H54 (cell line): ENCODE measurements at places on chromosomes 16 and 17.

- no peak for DNase-seq
These were observed 337.5 kb downstream of the SEC14L1 start for GRCh38 chr17:77478281-77478680.

GRCh38 chr17:71486261-71486660 is 634.6 kb upstream of the SOX9 start:
- DNase-seq = no peak

DNA sequence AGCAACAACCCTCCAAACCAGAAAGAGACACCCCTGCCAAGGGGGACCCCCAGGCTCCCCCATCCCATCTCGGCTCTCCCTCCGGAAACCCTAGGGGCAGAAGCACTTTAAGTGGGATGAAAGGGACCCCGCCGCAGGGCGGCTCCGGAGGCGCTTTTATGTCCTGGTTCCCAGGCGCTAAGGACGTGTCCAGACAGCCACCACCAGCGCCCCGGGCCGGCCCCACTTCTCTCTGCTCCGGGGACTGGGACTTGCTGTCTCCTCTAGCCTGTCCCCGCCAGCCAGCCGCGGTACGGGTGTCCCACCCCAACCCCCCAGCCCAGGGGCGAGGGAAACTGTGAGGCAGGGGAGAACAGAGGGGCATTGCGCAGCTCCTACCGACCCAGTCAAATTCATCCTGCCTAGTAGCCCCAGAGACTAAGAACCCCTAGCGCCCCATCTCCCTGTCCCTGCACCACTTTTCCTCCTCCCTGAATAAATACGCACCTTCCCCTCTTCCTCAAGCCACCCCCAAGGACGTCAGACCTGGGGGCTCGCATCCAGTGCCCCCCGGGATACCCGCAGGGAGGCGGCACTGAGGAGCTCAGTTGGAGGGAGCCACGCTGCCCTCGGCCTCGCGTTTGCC is 4.1 kb downstream of the SP6 start:
- no peak for DNase-seq

DNA sequence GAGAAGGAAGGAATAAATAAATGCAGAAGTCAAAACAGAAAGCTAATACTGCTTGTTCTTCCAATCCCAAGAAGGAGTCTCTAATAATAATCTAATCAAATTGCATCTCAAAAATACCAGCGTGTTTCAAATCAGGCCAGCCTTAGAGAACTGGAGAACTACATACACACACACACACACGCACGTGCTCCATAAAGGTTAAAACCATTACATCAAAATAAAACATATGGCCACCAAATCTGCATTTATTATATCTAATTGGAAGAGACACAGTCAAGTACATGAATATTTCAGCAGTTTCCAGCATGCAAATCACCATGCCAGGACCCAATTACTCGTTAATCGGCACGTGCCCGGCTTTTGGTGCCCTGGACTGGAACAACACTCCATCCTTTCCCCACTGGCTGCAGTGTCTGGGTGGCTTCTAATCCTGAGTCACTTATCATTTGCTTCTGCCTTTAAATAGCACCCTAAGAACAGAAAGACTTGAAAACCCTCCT is 20.4 kb upstream of the KDM8 start:
- DNase-seq = no peak

GRCh38 chr16:28188085-28188916 is 23.5 kb downstream of the XPO6 start:
- DNase-seq = no peak

DNA sequence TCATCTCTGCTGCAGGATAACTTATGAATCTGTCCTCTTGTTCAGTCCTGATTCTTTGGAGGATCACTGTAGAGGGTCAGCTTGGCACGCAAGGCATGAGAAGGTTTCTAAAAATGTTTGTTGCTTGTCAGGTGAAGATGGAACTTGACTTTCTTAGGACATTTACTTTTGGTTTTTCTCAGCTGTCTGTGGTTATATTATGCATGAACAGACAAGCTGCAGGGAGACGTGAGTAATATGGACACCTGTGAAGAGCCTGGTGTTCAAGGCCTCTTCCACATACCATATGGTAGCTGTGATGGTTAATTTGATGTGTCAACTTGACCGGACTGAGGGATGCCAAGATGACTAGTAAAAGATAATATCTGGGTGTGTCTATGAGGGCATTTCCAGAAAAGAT is 270.2 kb upstream of the CPHXL start:
- no peak for DNase-seq

GRCh38 chr16:50692999-50693781 is at the start of gene NOD2:
Gene NOD2 (plus strand): TSS chr16:50693606. CDS start chr16:50699496, 5,890 bp downstream.
- DNase-seq = no peak

GRCh38 chr16:20901068-20901435 is 481 bp downstream of the LYRM1 start:
- DNase-seq = no peak

- DNase-seq = no peak
These were observed 205.6 kb downstream of the SPECC1 start for GRCh38 chr17:20214794-20215193.

- DNase-seq = no peak
These were observed 39.1 kb upstream of the ADGRG1 start for GRCh38 chr16:57589374-57589773.

GRCh38 chr17:45681706-45682105 is 102.4 kb upstream of the CRHR1 start:
- no peak for DNase-seq

DNA sequence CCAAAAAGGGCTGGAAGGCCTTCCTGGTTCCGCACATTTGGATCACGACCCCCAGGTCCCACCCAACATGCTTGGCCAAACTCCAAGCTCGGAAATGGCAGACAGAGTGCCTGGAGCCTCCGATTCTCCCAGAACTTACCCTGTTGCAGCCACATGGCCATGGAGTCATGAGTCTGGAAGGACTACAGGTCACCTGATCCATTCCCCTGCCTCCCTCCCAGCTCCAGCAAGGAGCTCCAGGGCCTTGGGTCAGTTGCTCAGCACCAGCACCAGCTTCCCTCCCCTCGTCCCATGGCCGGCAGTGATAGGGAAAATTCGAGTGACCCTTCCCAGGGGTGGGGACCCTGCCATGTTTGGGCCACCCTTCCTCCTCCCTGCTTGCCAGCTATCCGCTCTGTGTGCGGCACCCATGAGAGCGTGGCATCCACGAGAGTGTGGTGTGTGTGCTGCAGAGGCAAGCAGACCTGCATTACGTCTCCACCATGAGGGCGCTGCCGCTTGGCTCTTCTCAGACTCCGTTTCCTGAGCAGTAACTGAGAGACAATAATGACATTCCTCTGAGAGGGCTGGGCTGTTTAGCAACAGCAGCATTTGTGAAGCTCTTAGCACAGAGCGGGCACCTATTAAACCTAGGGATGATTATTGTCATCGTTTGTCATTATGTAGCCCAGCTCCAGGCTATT is 21.3 kb upstream of the RPL38 start:
- DNase-seq = no peak

DNA sequence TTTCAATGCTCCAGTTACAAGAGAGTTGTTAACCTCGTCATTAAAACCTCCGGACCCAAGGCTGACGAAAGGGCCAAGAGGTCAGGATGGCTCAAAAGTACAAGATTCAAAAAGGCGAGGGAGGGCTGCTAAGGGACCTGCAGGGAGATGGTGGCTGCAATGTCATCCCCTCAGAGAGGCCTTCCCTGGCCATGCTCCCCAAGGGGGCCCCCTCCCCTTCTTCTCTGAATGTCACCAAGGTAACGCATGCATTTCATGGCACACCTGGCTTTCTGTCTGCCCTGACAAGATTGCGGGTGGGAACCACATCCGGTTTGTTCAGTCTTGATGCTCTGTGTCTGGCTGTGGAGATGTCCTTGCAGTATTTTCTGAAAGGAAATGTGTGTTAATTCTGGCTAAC is 89.9 kb downstream of the C16orf78 start:
- DNase-seq = no peak

DNA sequence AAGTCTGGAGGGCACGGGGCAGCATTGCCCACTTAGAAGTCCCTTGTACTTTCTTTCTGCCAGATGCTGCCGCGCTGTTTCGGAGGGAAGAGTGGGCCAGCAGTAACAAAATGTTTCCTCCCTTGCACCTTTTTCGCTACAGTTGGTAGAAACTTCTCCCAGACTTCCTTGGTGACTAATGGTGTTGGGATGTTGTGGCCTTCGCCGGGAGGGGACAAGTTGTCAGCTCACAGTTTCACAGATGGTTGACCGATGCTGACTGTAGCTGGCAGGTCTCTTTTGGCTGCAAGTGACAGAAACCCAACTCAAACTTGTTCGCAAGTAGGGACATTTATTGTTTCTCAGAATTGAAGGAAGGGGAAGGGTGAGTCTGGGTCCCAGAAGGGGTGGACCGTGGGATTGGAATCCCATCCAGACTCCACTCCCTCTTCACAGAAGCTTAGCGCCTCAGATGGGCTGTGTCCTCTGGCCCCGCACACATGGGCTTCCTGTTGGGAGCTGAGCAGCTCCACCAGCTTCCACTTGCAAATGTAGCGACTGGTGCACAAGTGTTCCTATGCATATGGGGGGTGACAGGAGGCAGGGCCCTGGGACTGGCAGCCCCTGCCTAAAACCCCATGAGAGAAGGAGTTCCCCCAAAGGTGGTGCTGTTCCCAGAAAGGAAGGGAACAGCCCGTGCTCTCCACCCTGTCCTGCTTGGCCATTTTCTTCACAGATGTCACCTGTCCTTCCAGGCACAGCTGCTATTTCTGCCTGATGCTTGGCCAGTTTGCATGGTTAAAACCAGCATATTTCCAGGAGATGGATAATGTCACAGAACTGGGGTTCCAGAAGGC is 30.9 kb upstream of the RPRML start:
- no peak for DNase-seq

- no peak for DNase-seq
These were observed 80.1 kb downstream of the ABCC1 start for GRCh38 chr16:16029431-16030011.

DNA sequence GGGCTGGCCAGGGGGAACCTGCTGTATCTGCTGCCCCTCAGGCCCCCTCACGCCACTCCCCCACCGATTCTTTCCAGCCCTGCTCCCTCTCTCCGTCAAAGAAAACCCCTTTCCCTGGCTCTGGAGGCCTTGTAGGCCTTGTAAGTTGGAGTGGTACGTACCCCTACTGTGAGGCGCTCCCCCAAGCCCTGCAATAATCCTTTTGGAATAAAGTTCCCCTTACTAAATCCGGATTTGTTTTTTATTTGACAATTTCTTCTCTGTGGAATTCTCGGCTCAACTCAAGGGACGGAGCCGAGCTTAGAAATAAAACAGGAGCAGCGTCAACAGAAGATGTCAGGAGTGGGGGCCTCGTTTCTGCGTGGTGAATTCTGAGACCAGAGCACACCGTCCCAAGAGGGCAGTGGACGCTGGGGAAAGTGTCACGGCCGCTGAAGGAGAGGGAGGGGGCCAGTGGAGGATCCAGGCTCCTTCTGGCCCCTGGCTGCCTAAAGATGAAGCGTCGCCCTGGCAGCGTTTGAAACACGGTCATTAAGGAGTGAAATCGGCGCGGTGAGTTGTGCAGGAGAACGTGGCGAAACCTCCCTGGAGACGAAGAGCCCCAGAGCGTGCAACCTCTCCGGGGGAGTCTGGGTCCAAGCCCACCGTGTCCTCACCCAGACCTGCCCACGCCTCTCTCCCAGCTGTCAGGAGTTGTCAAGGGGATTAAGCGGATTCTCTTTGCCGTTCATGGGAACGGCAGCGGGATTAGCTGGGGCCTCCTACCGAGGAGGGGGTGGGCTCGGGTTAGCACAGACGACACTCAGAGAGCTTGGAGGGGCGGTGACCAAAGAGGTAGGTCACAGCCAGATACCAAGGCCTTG is 47.0 kb downstream of the SLC7A5 start:
- no peak for DNase-seq

DNA sequence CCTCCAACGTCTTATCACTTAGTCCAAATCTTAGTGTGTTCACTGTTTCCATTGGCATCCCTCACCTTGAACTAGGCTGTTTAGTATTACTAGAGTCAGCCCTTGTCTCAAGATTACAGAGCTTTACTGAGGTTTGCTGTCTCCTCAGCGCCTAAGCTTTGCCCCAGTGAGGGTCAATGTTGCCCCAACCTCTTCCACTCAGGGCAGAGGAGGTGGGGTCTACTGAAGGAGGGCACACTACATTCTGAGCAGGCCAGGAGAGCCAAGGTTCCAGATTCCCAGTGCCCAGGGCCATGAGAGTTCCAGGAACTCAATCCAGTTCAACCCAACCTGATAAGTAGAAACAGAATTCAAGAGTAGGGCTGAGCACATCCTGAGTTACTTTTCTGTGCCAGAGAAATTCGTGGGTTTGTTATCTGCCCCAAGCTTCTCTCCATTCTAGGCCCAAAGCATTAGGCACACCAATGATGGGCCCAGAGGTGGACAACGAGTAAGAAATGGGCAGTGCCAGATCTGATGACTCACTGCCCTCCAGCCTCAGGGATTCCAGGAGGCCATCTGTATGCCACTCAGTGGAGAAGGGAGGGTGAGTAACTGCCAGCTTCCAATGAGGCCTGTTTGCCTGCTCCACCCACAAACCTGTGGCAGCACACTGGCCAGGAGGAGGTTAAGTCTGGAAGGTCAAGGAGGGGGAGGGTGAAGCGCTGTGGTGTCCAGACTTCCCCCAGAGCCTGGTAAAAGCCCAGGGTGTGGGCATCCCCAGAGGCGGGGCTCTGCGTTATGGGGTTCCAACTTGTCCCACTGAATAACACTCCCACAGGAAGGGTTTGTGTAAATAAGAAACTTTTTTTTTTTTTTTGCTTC is 8.2 kb downstream of the TUBG2 start:
- DNase-seq = peak; percentile 100

GRCh38 chr17:71709271-71709890 is 411.4 kb upstream of the SOX9 start:
- no peak for DNase-seq

DNA sequence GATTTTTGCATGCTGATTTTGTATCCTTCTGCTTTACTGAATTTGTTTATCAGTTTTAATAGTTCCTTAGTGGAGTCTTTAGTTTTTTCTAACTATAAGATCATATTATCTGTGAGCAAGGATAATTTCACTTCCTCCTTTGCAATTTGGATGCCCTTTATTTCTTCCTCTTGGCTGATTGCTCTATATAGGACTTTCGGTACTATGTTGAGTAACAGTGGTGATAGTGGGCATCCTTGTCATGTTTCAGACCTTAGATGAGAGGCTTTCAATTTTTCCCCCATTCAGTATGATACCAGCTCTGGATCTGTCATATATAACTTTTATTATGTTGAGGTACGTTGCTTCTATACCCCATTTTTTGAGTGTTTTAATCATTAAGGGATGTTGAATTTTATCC is 224.5 kb upstream of the CNTNAP4 start:
- no peak for DNase-seq

DNA sequence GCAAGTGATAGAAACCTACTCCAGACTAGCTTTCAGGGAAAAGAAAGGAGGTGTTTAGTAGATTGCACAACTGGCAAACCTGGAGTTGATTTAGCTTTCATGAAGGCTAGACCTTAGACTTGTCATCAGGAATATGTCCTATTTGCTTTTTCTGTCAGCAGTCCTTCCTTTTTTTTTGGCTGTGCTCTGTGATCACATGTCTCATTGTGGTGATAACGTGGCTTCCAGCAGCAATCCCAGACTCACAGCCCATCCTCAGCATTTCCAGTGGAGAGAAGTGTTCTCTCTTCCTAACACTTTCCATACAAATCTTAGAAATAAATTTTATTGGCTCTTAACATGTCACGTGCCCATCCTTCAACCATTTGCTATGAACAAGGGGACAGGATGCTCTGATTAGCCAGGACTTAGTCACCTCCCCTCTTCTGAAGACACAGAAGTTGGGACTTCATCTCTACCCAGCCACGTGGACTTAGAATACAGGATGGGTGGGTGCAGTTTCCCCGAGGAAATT is 74.7 kb downstream of the CDH13 start:
- DNase-seq = no peak
